ENCODE measurements at places on chromosomes 3 and 15.

DNA sequence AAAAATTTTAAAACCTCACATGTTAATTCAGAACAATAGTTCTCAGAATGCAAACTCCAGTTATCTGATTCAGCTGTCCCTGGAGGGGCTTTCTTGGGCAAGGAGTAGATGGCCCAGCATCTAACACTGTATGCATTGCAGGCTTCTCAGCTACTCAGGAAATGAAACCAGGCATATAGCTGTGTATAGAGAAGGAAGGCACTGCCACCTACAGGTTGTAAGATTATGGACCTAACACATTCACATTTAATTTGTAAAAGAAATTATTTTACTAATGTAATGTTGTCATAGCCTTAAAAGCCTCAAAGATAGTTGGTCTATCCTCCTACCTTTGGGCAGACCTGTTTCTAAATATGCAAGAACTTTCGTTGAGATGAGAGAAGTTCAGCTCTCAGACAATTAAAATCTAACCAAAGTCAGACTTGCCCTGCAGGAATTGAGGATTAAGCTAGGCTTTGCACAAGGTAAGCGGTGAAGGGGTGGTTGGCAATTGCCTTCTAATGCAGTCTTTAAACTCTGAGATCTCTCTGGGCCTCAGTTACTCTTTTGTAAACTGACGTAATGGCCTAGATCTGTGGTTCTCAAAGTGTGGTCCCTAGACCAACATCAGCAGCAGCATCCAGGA is 132.8 kb upstream of the SLC24A5 start:
- DNase-seq = no peak

DNA sequence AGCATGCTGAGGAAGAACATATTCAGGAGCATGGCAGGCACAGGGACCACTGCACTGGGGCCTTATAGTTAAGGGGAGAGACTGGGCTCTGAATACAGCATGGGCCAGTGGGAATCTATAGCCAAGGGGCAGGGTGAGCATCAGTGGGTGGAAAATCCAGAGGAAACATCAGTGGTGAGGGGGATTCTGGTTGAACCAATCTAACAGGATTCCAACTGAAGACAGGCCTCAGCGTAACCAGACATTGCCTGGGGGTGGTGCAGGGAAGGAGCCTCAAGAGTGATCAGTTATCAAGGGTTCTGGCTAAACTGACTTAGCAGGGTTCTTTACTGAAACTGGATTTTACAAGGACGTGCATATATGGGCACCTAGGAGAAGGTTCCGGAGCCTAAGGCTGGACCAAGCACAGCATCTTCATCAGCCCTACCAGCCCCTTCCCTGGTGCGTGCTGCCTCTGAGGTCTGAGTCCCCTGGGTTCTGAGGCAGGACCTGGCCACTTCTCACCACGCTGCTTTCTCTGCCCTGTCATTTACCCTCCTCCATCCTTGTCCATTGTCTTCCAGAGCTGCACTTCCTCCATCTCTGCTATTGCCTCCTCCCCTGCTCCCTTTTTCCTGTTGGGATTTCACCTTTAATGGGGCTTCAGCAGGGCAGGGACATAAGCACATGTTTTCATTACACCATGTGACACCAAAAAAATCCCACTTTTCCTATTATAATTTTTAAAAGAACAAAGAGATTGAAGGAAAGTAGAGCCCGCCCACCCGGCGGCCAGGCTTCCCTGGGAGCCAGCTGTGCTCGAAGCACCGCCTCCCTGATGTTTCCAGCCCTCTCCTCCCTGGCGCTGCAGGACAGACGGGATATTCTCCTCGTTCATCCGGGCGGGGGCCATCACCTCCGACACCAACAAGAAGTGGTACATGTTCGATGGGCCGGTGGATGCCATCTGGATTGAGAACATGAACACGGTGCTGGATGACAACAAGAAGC is 52.1 kb downstream of the DNAH1 start:
- DNase-seq = no peak

GRCh38 chr3:56238299-56238698 is 230.0 kb downstream of the ERC2 start:
- DNase-seq = no peak

GRCh38 chr15:95812491-95812890 is 518.0 kb upstream of the NR2F2 start:
- DNase-seq = no peak

DNA sequence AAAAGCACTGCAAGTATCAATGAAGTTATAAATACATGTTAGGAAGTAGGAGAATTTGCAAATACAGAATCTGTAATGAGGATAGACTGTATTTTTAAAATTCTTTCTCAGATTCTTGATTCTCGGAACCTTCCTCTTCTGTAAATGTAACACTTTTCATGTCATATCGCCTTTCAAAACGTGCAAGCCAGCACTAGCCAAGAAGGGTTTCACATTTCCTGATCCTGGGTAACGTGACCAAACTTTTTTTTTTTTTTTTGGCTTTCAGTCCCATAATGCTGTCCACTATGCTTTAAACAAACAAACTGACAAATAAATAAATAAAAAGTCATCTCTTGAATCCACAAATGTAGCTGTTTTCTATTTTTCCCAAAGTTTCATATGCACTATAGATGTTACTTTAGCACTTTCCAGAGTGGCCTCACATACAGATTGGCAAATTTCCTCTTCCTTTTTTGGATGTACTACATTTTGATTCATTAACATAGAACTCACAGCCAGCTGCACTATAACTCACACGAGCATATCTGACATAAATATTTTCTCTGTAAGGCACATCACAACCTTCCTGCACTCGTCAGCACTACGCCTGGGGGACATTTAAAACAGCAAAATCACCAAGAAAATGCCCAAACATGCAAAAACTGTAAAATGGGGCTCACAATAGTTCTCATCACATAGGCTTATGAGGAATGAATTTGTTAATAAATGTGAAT is 208.1 kb downstream of the OSBPL10 start:
- DNase-seq = no peak

Measured in WTC11 (cell line).